ENCODE measurements at places on chromosomes 11 and 22.

- no peak for DNase-seq
Observed at GRCh38 chr22:33579448-33580093, 340.7 kb downstream of the LARGE1 start.

GRCh38 chr11:95108159-95108611 lies 18.5 kb downstream of the ENDOD1 start:
- peak; percentile 45 for DNase-seq

DNA sequence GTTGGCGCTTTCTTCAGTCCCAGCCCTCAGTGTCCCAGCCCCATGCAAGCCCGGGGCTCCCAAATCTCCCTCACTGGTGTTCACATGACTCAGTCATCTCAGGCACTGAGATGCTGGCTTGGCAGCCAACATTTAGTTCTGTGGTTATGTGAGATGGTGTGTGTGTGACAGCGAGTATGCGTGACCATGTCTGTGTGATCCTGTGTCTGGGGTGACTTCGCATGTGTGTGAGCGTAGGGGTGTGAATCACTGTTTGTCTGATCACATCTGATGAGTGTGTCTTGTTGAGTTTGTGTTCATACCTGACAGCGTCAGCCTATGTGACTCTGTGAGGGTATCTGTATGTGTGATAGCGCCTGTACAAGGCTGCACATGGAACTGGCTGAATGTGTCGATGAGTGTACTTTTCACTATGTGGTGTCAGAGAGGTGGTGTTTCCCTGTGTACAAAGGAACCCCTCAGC lies 16.2 kb downstream of the CREB3L1 start:
- no peak for DNase-seq

GRCh38 chr11:17468122-17468521 lies 8.5 kb downstream of the ABCC8 start:
- no peak for DNase-seq

DNA sequence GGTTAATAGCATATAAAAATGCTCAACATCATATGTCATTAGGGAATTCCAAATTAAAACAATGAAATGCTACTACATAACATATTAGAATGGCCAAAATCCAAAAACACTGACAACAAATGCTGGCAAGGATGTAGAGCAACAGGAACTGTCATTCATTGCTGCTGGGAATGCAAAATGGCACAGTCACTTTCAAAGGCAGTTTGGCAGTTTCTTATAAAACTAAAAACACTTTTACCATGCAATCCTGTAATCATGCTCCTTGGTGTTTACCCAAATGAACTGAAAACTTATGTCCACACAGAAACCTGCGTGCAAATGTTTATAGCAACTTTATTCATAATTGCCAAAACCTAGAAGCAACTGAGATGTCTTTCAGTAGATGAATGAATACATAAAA lies 105.1 kb downstream of the ARHGAP32 start:
- no peak for DNase-seq

DNA sequence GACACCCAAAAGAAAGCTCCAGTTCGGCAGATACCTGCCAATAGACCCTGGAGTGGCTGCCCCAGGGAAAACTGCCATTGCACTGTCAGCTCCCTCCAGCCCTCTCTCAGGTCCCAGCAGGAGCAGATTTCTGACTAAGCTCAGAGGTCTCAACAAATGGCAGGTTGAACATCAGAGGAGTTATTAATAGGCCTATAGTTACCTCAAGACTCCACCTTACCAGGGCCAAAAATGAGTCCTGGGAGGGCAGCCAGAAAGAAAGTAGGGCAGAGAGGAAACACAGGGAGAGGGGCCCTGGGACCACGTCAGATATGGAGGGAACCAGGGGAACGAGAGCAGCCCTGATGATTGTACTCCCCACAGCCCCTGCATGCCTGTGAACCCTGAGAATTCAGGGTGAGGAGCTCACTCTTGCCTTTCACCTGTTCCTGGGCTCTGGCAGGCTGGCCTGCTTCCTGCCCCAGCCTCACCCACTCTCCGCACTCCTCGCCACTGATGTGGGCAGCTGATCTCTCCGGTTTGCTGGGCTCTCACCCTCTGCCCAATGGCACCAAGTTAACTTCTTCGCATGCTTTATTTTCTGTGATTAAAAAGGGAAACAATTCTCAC lies 4.3 kb upstream of the RGL4 start:
- DNase-seq = no peak

- no peak for DNase-seq
Observed at GRCh38 chr22:17842386-17842785, 68.1 kb upstream of the BID start.

DNA sequence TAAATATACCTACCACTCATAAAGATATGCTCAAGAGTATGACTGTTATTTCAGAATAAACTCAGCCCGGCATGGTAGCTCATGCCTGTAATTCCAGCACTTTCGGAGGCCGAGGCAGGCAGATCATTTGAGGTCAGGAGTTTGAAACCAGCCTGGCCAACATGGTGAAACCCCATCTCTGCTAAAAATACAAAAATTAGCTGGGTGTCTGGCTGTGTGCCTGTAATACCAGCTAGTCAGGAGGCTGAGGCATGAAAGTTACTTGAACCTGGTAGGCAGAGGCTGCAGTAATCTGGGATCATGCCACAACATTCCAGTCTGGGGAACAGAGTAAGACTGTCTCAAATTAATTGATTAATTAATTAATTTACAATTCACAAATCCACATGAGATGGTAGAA lies 208.2 kb upstream of the PDGFD start:
- DNase-seq = peak; percentile 25

DNA sequence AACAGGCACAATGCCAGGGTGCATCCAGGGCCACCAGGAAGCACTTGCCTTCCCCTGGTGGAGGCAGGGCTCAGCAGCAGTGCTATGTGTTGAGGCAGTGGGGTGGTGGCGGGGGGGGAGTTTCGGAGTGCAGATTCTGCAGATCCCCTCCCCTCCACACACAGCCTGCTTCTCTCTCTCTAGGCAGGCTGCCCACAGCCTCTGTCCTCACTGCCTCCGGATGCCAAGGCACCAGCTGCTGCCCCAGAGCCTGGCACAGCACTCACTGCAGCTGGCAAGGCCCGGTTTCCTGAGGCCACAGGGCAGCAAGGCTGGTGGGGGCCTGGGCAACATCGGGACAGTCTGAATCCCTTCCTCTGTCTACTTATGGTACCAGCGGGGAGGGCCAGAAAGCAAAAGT lies 35.8 kb downstream of the NRXN2 start:
- DNase-seq = peak; percentile 78

GRCh38 chr11:128367573-128367972 lies 219.8 kb downstream of the ETS1 start:
- DNase-seq = no peak

- no peak for DNase-seq
Observed at GRCh38 chr11:3186166-3186953, 21.2 kb upstream of the OSBPL5 start.

DNA sequence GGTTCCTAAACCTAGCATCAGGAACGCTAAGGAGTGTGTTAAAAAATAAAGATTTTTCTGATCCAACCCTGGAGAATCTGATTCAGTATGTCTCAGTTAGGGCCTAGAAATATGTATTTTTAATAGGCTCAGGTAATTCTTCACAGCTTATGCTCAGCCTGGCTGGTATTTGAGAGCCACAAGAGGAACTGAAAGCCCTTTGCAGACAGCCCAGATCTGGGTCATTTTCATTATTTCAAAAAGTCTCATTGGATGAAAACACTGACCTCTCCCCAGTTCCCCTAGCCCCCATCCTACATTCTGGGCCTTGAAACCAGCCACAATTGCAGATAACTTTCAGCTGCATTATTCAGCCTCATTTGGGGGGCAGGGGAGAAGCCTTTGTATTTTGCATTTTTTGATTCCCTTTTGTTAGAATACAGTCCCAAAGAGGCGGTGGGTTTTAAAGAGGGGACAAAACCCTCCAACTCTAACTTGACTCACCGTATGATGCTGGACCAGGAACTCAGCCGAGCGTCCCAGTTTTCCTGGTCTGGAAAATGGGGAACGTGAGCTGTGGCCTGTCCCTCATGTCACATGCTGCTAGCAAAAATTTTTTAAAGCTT lies 66.0 kb upstream of the LARGE1 start:
- DNase-seq = no peak

DNA sequence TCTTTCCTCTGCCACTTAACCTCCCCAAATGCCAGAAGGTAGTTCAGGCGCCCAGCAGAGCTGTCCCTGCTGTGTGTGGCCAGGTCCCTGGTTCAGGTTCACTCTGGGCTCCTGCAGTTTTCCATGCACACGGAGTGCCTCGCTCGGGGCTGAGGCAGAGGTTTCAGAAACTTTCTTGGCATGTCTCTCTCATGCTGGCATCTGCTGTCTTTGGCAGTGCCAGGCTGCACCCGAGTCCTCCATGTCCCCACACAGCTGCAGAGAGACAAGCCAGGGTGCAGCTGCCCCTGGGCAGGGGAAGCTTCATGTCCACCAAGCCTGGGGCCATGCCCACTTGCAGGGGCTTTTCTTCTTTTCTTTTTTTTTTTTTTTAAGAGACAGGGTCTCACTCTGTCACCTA lies 7.0 kb upstream of the NEFH start:
- DNase-seq = no peak

DNA sequence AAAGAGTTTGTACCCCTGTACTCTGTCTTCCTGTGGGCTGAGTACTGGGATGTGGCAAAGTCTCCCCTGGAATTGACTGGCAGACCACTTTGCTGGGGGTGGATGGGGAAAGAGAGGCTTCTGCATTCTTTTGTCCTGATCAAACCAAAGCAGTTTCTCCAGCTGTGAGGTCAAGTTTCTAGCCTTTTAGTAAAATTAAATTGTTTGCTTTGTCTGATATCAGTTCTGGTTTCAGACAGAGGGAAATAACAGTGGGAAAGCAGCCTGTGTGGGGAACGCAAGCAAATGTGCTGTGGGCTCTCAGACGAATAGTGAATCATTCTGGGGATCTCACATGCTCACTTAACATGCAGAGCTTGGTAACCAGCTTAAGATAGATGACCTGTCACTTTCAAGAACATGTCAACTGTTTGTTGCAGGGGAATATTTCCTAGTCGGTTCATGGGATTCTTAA lies 151.6 kb downstream of the FAT3 start:
- DNase-seq = no peak

DNA sequence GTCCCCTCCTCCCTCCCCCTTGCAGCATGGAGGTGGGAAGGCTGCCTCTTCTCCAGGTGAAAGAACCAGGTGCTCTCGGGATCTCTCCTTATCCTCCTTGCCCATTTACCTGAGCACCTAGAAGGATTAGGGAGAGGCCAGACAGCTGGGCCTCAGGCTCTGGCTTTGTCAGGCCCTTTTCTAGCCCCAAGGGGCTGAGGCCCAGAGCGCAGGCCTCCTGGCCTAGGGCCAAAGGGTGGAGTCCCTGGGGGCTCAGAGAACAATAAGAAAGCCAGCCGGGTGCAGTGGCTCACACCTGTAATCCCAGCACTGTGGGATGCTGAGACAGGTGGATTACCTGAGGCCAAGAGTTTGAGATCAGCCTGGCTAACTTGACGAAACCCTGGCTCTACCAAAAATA lies 5.4 kb upstream of the TTLL1 start:
- no peak for DNase-seq

GRCh38 chr11:78898266-78898775 lies 323.7 kb upstream of the NARS2 start:
- DNase-seq = no peak

DNA sequence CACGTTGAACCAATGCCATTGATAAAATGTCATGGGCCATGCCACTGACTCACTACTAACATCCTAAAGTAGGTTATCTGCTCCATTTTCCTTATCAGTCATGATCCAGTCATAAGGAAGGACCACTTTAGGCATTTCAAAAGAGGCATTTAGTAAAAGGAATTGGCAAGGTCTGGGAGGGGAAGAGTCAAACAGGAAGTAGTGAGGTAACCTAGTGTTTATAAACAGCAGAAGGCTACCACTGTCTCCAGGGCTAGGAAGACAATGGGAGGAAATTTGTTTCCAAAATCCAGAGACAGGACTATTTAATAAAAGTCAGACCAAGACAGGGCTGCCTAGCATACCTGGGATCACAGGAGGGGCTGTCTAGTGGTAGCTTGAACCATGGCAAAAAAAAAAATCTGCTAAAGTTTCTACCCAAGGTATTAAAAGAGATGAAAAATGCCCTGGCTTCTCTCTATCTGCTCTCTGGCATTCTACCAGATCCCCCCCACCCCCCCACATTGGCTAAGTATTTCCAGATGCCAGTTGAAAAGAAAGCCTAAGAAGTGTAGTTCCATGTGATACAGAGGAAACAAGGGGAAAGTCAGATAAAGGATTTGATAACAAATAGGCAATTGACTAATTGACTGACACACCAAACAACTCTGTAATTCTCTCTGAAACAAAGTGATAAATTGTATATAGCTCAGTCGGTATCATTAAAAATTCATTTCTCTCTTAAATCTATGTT lies 50.4 kb upstream of the C11orf87 start:
- DNase-seq = no peak

GRCh38 chr11:14390669-14391068 lies 31.7 kb upstream of the RRAS2 start:
- DNase-seq = no peak

GRCh38 chr11:44943118-44943517 lies 7.6 kb downstream of the TP53I11 start:
- DNase-seq = no peak

DNA sequence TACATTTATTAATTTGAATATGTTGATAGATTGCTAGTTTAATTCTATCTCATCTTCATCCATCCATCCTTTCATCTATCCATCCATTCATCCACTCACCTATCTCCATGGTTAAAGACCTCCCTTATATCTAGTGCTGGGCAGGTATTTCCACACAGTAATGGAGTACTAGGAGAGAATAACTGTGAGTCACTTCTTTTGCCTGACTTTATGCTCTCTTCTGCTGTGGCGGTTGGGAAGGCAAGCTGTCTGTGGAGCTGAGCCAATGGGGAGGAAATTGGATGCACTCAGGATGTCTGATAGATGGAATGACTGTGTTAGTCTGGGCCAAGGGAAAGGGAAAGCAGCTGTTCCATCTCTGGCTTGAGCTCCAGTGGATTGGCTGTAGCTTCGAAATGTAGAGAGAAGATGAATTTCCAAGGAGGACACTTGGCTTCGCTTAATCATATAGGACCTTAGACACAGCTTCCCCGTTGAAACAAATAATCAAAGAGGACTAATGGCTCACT lies 60.3 kb downstream of the NELL1 start:
- no peak for DNase-seq

DNA sequence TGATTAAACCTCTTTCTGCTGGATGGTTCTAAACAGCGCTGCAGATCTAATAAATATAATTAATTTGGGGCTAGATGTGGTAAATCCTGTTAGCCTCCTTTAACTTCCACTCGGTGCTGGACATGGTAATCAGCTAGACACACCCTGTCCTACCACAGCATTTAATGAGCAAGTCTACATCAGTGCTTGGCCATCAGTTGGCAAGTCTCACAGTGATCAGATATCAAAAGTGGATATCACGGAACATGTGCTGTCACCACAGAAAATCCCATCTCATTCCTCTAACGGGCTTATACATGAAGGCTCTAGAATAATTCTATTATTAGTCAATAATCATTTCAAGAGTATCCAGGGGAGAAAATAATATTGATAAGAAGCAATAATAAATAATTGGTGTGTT lies 5.6 kb upstream of the USP28 start:
- DNase-seq = no peak
